A549 treated with CpdA at 1 μM for 4 hours (cell line): ENCODE measurements at places on chromosomes 12 and 14. TPM values are rescaled to one million over a fixed set of nuclear protein-coding genes. Genes with fewer than 3 reads are reported as not detected.

Gene ALG10B
- 4.3 to 6.8 TPM (median 4.7 TPM) in 5 replicates for total RNA-seq

Gene PLD4
- total RNA-seq = 0.13 to 0.39 TPM (median 0.21 TPM) in 5 replicates

Gene ANKRD33
- 0.08 TPM in 1 of 5 replicates, not detected in the others for total RNA-seq

Gene PRIMA1
- 0.21 to 0.40 TPM (median 0.31 TPM) in 5 replicates for total RNA-seq
